ENCODE measurements at places on chromosomes 13 and 19.

- no peak for DNase-seq
Observed at GRCh38 chr13:23956106-23956505, 58.8 kb upstream of the C1QTNF9B start.

DNA sequence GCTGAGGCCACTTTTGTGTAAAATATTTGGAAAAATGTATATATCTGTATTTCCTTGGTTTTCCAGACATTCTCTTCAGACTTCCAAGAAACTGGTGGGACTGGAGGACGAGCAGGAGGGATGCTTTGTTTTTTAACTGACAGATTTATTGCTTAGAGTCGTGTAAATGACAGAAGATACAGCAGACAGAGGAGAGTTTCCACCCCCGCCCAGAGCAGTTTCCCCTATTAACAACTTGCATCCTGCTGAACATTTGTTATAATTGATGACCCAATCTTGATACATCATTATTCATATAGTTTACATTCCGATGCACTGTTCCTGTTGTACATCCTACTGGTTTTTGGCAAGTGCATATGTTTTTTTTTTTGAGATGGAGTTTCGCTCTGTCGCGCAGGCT lies 7.1 kb upstream of the DOCK6 start:
- DNase-seq = no peak

DNA sequence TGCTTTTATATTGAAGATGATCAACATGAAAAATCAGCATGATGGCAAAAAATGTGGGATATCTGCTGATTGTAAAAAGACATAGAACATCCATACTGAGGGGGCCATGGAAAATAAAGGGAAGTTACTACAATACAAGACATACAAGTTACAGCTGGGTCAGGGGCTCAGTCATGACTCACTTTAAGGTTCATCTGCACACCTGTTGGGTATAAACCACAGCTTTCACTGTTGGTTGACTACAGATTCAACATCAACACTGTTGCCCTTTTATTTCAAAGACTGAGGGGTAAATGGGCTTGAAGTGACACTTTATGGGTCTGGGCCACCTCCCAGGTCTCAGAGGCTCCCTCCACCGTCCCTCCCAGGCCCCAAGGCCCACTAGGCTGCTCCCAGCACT lies 98.1 kb upstream of the IRS2 start:
- DNase-seq = no peak

- DNase-seq = no peak
Observed at GRCh38 chr19:54875506-54875905, 1.5 kb downstream of the FCAR start.

GRCh38 chr19:55189403-55189835 lies 9.3 kb upstream of the SYT5 start:
- no peak for DNase-seq

DNA sequence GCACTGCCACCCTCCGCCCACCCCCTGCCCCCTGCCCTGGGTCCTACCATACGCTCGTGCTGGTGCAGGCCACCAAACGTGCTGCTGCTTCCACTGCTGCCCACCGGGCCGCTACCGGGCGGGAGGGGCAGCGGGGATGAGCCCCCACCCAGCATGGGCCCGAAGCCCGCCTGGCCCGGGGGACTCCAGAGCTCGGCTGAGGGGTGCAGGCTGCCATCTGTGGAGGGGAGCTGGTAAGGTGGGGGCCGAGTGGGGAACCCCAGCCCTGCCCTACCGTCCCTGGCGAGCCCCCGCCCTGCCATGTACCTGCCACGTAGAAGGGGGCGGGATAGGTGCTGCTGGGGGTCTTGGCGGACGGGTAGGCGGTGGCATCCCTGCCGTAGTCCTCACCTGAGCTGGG lies 16.7 kb upstream of the UQCR11 start:
- no peak for DNase-seq

- no peak for DNase-seq
Observed at GRCh38 chr13:95509521-95510310, 42.8 kb upstream of the CLDN10 start.

DNA sequence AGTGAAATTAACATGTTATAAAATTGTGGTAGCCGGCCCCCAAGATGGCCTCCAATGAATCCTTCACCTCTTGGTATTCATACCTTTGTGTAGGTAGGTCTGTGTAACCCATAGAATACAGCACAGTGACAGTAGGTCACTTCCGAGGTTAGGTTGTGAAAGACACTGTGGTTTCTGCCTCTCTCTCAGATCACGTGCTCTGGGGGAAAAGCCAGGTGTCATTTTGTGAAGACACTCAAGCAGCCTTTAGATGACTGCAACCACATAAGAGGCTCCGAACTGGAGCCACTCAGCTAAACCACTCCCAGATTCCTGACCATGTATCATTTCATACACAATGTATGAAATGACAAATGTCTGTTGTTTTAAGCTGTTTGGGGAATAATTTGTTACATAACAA lies 9.8 kb upstream of the USPL1 start:
- DNase-seq = peak; percentile 38

DNA sequence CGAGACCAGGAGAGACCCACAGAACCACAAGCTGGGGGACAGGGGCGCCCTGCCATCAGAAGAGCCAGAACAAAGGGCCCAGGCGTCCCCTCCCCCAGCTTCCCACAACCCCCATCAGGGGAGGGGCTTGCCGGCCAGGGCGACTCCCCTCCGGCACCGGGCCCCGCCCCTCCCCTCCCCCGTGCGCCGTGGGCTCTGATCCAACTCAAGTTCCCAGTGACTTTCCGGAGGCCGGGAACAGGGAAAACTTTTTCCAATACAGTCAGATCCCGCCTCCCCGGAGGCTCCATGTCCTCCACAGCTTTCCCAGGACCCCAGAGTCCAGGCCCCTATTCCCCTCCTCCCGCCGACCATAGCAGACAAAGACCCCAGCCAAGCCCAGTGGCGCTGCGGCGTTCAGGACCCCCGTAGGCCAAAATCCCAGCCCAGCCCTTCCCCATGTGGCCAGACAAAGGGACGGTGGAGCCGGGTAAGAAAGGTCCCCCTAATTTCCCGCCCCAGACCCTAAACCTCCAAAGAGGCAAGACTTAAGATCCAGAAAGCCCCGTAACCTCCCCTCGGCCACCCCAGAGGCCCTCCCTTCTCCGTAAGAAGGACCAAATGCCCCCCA lies 673 bp downstream of the TEAD2 start:
- DNase-seq = no peak

DNA sequence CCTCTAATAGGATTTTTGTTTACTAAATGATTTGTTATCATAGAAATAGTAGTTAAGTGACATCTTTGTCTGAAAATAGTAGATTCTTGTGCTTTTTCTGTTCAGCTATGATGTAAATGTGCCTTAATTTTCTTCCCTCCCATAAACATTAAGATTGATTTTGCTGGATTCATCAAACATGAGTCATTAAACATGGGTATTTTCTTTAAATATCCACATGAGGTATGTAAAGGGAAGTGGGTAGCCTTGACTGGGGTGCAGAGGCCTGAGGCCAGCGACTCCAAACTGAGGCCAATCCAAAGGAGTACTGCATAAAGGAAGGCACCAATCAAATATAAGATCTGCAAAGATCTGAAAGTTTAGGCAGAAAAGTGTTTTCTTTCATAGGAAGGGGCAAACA lies 3.7 kb downstream of the ZNF136 start:
- no peak for DNase-seq

Measured in NCI-H187 (cell line).